ENCODE measurements at places on chromosomes 6 and 20.

GRCh38 chr6:128415387-128415786, 105.0 kb downstream of the PTPRK start:
- no peak for DNase-seq

DNA sequence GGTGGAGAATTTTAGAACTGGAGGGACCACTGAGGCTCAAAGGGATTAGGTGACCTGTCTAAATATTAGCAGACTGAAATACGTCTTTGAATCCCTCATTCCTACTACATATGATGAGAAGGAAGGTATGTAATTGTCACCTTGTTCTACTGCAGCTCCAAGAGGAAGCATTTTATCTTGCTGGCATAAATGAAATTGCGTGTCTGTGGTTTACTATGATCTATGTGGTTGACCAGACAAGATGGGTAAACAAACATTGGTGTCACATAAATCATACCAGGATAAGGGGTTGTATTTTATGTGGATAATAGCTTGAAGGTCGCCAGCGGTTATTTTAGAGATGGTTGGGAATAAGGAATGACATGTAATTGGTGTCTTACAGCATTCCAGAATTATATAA, 78.2 kb downstream of the LAMA4 start:
- no peak for DNase-seq

- DNase-seq, result no peak
Measured at GRCh38 chr6:53056273-53056672, 8.9 kb upstream of the FBXO9 start.

DNA sequence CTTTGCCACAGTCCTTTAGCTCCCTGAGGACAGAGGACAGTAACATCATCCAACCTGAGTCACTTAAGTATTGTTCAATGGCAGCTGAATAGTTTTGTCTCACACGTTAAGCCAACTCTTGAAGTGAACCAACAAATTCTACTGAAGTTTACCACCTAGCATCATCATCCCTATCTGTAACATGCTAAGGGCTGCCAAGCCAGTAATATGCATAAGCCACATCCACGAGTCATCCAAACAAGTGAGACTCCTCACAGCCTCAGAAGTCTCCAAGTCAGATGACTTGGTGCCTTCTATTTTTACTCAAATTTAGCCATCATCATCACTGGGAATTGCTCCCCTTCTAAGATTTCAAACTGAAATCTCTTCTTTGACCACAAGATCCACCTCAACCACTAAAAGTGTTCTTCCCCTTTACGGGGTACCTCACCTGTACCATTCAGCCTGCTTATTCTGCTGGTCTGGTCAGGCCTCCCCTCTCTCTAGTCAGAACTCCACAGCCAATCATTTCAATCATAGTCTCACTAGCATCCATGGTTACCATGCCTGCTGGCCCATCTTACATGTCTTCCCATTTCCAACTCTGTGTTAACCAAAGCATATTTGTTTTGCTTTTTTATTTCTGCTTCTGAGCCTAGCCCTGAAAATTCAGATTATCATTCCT, 73.7 kb downstream of the DTNBP1 start:
- no peak for DNase-seq

DNA sequence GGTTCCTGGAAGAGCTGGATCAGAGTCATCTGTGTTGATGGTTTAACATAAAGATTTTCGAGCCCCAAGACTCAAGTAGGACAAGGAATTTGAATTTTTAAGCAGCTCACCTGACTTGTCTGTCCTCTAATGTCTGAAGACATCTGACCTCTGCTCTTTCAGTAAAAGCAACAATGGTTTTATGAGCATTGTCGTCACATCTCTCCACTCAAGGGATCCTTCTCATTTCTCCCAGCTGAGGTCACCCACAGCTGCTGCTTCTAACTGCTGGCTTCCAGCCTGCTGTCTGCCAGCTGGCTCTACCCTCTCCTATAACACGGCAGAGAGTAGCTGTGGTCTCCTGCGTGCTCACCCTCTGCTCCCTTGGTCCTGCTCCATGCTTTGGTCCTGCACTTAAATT, 24.7 kb upstream of the HDAC2 start:
- DNase-seq, result no peak

- DNase-seq, result peak; percentile 78
Measured at GRCh38 chr6:683742-684440, 9.0 kb downstream of the EXOC2 start.

- no peak for DNase-seq
Measured at GRCh38 chr20:16864069-16864468, 115.9 kb downstream of the OTOR start.

DNA sequence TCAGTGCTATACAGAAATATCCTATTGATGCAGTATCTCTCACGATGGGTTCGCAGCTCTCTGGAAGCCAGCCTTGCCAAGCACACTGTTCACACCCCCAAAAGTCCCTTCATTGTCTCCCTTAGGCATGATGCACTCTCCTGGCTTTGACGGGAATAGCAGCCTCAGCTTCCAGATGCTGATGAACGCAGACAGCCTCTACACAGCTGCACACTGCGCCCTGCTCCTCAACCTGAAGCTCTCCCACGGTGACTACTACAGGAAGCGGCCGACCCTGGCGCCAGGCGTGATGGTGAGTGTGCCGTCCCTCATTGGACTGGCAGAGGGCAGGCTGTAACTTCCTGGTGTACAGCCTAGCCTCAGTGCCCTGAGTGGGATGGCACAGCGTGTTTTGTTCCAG, 60.0 kb upstream of the PBOV1 start:
- DNase-seq, result peak; percentile 66

GRCh38 chr20:43789593-43789992, 62.8 kb upstream of the GTSF1L start:
- no peak for DNase-seq

GRCh38 chr6:129842137-129842536, 19.0 kb downstream of the TMEM244 start:
- no peak for DNase-seq

GRCh38 chr6:104187616-104188015, 672.1 kb downstream of the HACE1 start:
- no peak for DNase-seq

- DNase-seq, result no peak
Measured at GRCh38 chr6:84633771-84634170, 130.6 kb downstream of the TBX18 start.

GRCh38 chr6:341914-342831, 49.4 kb upstream of the IRF4 start:
- no peak for DNase-seq

DNA sequence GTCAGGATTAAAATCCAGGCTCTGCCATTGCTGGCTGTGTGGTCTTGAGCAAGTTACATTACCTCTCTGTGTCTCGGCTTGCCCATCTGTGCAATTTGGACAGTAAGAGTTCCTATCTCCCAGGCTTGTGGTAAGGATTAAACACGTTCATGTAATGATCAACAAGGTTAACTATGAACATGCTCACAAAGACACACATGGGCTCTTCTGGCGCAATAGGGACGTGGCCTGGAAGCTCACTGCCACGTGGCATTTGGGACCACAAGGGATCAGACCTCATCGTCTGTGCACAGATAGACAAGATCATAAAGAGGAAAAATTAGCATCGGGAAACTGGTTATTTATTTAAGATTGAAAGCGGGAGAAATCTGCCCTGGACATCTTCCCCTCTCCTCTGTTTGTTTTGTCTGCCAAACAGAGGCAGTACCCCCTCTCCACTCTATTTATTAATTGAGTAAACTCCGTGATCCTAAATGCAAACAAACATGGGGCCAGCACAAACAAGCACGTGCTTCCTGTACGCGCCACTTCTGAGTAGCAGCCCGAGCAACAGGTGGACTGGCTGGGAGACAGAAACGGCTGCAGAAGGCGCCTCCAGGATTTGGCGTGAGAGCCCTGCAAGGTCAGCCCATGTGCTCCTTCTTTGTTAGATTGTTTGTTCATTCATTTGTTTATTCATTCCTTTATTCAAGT, 95.0 kb downstream of the CDH26 start:
- no peak for DNase-seq

DNA sequence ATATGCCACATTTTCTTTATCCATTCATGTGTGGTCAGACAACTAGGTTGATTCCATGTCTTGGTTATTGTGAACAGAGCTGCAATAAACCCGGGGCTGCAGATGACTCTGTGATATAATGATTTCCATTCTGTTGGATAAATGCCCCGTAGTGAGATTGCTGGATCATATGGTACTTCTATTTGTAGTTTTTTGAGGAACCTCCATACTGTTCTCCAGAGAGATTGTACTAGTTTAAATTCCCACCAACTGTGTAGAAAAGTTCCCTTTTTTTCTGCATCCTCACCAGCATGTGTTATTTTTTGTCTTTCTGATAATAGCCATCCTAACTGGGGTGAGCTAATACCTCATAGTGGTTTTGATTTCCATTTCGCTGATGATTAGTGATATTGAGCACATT, 62.2 kb upstream of the MAP3K4 start:
- DNase-seq, result no peak

DNA sequence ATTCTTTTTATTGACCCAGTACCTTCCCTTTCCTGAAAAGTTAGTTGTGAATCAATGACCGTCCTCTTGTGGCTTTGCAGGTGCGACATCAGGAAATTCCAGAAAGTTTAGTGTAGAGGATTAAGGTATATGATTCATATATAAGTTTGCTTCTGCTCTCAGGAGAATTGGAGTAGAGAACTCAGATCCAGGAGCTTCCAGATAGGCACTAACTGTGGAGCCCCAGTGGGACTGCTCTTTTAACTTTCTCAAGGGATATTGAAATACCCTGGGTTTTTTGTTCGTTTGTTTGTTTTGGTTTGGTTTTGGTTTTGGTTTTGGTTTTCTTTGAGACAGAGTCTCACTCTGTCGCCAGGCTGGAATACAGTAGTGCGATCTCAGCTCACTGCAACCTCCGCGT, 9.5 kb downstream of the TAAR2 start:
- no peak for DNase-seq

- DNase-seq, result peak; percentile 38
Measured at GRCh38 chr6:1496836-1497760, 107.7 kb downstream of the FOXF2 start.

DNA sequence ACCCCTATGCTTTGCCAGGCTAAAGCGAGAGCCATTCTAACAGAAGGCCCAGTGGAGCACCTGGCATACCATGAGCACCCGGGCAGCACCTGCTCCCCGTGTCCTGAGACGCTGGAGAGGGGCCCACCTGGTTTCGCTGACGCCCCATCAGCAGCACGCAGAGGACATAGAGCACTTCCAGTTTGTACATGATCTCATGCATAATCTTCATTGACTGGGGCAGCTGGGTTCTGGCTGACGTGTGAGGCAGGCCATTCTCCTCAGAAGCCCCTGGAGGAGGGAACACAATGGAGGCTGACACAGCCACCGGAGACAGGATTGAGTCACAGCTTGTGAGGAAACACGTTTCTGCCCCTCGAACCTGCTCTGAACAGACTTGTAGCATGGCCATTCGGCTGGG, 65.4 kb downstream of the MYH7B start:
- peak; percentile 13 for DNase-seq

GRCh38 chr20:23449421-23449820, 3.3 kb downstream of the CST11 start:
- DNase-seq, result peak; percentile 20

DNA sequence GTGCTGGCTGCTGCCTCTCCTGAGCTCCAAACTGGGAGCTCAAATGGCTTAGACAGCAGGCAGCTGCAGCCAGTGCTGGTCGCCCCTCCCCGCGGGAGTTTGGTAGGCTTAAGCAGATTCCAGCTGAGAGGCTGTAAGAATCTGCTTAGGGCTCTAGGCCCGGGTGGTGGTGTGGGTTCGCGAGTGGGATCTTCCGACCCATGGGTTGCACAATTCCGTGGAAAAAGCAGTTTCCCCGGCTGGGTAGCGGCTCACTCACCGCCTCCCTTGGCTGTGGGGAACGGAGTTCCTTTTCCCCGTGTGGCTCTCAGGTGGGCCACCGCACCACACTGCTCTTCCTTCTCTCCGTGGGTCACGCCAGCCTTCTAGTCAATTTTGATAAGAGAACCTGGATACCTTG, 232.5 kb downstream of the PKHD1 start:
- DNase-seq, result no peak

- no peak for DNase-seq
Measured at GRCh38 chr20:34622821-34623451, 54.0 kb downstream of the PIGU start.

GRCh38 chr6:143679041-143679440, 1.3 kb downstream of the PHACTR2 start:
- DNase-seq, result no peak

GRCh38 chr6:157556144-157556645, 175.2 kb downstream of the ZDHHC14 start:
- no peak for DNase-seq

GRCh38 chr20:14720251-14720650, 382.8 kb upstream of the FLRT3 start:
- DNase-seq, result no peak

DNA sequence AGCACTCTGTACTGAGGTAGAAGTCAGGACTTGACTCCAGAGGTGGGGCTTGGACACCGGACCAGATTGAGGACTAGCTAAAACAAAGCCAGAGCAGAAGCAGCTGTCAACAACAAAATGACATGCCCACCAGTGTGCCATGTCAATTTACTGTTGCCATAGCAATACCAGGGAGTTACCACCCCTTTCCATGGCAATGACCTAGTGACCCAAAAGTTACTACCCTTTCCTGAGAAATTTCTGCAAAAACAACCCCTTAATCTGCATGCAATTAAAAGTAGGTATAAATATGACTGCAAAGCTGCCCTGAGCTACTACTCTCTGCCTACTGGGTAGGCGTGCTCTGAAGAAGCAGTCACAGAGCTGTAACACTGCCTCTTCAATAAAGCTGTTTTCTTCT, 21.0 kb downstream of the MAP3K5 start:
- no peak for DNase-seq

DNA sequence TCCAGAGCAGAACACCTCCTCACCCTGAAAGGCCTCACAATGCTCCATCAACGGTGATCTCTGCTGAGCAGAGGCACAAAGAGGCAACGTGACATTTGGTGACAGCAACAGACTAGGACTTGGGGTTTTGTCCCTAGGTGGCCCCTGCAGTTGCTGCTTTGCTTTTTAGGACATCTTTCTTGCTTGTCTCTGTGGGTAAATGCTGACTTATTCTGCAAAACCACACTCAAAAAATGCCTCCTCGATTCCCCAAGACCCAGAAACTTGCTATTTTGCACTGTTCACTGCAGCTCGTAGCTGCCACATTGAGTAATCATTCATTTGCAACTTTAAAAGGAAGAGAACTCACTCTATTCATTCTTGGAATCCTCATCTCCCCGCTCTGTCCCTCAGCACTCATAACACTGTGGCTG, 209.9 kb downstream of the LY86 start:
- no peak for DNase-seq

Data from H7 (cell line).